WTC11 (cell line): ENCODE measurements at places on chromosomes 12 and 14. TPM values are rescaled to one million over a fixed set of nuclear protein-coding genes. Genes with fewer than 3 reads are reported as not detected.
A peak's percentile ranks its signal among the peaks of the same experiment; 100 is the strongest.

Gene MYL2
- total RNA-seq = not detected in 3 replicates

Gene RPGRIP1
- total RNA-seq = 0.41 to 0.71 TPM (median 0.50 TPM) in 3 replicates

- DNase-seq = no peak
Observed at GRCh38 chr12:131786331-131786730, 41.9 kb upstream of the MMP17 start.

GRCh38 chr14:55399852-55400251, 11.8 kb downstream of the ATG14 start:
- no peak for DNase-seq

DNA sequence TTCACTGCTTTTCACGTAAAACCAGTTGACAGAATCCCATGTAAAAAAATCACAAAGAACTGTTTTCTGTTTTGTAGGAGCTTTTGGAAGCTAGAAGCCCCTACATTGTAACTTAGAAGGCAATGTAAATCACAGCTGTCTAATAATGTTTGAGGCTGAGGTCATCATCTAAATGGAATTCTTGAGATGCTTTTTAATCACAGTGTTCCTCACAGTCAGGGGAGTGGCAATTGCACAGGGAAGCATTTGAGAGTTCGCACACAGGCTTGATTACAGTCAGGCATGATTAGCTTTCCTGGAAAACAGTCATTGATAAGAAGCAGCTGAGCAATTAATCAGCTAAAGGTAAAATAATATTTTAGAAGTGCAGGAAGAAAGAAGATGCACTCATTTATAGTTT, 2.9 kb downstream of the SLC17A8 start:
- DNase-seq = no peak

- DNase-seq = no peak
Observed at GRCh38 chr12:95738024-95738611, 52.4 kb downstream of the NTN4 start.

DNA sequence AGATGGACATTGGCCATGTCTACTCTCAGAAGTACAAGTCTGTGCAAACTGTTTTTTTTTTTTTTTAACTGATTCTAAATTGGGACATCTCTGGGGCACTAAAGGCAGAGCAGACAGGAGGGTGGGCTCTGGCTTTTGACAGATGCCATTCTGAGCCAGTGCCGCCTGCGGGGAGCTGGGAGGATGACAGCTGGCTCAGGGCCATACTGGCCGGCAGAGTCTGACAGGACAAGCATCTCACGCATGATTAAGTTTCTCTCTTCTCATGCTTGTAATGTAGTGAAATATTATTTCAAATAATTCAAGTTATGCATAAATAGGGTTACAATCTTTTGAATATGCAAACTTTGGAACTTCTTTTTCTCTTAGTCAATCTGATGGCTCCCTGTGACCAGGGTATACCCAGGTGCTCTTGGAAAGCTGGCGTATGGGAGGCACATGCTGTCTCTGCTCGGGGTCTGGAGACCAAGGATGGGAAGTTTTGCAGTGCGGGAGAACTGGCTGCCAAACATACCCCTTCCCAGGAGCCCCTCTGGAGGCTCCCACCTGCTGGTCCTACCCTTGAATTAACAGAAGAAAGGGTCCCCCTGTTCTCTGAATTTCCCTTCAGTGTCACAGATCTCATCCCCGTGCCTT, 7.6 kb downstream of the CDCA4 start:
- DNase-seq = no peak

DNA sequence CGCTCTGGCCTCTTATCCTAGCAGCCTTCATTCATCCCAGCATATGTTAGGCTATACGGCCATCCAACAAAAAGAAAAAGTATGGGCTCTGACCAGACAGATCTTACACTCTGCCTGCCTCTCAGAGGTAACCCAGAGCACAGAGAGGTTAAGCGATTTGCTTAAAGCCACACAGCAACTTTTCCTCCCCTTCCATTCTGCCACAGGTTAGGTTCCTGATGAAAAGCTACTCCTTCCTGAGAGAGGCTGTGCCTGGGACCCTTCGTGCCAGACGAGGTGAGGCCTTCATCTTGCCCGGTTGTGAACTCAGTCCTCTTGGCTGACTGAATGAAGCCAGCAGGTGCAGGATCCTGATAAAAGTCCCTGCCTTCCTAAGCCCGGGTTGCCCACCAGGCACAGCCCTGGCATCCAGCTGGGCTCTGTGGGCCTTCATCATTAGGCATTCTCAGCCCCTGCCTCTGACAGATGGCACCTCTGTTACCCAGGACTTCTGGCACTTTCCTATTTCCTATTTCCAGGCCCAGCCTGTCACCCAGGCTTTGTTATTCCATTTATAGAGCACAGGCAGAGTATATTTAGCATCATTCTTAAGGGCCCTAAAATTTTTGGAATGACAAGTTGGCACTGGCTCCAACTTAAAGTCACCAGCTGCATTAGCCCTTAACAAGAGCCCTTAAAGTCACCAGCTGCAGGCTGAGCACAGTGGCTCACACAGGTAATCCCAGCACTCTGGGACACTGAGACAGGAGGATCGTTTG, 12.8 kb downstream of the SOAT2 start:
- no peak for DNase-seq

- DNase-seq = no peak
Observed at GRCh38 chr14:76472199-76472723, 96.3 kb downstream of the ESRRB start.

Gene ARMH4
- total RNA-seq = 11.8 to 12.2 TPM (median 12.1 TPM) in 3 replicates

DNA sequence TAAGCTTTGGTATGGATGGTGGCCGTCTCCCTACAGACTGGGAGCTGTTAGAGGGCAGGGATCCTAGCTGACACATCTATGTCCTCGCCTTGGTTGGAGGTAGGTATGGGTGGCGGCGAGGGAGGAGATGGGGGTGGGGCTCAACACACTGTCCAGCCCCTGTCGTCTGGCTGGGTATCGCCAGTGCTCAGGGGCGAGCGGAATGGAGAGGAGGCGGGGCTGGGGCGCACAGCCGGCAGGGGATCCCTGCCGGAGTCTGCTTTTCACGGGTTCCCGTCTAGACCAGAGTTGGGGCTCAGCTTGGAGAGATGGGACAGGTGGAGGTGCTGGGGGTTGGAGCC, 16.1 kb downstream of the TAMALIN start:
- DNase-seq = peak; percentile 63

DNA sequence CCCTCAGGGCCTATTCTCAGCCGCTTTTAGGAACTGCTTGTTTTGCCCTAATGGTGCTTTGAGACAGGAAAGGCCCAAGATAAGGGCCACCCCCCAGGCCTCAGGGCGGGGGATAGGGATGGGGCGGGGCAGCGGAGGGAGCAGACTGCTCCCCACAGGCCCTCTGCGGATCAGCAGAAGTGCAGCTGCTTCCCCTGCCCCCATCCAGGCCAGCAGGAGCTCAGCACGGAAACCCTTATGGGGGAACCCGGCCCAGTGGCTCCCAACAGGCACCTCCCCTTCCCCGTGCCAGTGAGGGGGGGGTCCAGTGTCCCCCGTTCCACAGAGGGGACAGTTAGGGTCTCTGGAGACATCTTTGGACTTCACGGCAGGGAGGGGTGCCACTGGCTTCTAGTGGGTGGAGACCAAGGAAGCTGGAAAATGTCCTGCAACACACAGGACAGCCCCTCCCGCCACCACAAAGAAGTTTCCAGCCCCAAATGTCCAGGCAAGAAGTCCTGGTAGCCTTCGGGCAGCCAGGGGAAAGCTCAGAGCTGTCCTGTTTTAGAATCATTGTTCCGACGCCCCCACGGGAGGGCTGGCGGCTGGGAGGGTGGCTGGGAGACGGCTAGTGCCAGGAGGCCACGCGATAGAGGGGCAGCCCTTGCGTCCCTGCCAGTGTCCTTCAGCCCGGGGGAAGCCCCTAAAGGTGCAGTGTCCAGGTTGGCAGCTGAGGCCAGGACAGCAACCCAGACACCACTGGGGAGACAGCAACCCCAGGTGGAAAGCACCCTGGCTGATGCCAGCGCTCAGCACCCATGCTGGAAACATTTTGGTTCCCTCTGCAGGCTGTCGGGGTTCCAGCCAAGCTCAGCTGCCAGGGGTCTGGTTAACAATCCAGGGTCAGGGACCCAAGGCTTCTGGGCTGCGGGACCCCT, 10.4 kb upstream of the GPR132 start:
- no peak for DNase-seq

DNA sequence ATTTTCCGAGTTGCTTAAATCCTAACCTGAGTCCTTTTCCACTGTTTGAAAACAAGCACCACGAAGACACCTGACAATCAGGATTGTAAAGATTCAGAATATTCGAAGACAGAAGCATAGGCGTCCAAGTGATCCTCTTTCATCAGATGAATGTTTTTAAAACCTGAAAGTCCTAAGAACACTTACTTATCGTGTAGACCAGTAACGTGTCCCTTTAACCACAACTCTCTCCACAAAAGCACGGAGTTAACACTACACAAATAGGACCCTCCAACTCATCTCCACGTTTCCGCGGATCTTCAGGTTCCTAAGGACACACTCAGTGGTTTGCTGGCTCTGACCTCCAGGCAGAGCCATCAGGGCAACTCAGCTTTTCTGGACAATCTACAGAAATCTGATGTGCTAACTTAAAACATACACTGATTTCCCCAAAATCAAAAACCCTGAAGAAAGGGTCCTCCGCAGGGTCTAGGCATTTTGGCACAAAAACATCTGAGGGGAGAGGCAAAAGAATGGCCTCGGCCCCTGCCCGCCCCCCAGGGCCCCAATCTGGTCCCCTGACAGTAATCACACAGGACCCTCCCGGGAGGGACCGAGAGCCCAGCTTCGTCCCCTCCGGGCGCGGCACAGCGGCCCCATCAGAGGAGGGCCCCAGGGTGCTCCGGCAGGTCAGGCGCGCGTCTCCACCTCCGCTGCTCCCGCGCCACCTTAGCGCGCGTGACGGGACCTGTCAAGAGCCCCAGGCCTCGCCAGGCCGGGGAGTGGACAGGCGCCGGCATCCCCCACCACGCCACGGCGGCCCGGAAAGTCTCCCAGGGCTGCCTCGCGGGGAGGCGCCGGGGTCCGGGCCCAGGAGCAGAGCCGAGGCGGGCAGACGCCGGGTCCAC, 925 bp downstream of the DICER1 start:
- DNase-seq = peak; percentile 19

GRCh38 chr14:72631401-72631800, 262.5 kb downstream of the DPF3 start:
- no peak for DNase-seq
